CD8-positive, alpha-beta memory T cell (primary cell): ENCODE measurements at places on chromosomes 1 and 21.

DNA sequence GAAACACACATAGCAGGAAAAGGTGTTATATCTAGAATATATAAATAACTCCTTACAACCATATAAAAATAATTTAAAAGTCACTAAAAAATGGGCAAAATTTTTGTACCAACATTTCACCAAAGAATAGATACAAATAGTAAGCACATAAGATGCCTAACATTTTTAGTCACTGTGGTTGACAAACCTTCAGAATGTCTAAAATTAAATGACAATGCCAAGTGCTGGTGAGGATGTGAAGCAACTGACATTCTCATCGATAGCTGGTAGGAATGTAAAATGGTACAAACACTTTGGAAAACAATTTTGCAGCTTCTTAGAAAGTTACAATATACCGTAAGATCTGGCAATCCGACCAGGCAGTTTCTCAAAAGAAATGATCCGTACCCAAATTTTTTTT lies 14.4 kb upstream of the TOMM20 start:
- no peak for DNase-seq

DNA sequence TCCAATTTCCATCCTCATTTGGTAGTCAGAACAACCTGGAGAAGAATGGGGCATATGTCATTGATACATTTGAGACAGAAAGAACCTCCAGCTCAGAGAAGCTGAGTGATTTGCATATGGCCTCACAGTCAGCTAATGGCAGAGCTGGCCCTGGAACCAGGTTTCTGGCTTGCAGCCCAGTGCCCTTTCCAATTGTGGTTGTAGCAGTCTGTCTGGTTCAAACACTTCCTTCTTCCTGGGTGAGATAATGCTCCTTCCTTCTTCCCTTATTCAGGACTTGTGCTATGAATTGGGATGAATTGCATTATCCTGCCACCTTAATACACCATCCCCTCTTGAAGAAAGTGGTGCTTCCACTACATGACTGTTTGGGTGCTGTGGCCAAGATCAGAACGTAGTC lies 24.2 kb downstream of the SLC5A9 start:
- no peak for DNase-seq

- no peak for DNase-seq
Measured at GRCh38 chr1:156682166-156682890, 5.1 kb upstream of the NES start.

DNA sequence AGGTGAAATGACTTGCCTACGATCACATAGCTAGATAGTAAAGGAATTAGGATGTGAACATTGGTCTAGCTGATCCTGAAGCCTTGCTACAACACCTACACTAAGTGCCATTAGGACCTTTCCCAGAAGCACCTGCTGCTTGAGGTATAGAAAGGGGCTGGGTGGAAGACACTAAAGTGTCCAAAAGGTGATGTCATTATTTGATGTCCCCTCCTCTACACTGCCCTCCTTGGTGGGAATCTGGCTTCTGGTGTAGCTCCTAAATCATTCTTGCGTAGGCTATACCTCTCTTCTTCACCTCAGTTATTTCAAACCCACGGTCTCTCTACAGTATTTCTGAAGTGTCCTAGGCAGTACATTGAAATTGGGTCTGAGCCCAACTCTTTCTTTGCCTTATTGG lies 132.5 kb upstream of the FGGY start:
- no peak for DNase-seq

GRCh38 chr1:22037520-22037919 lies 15.0 kb upstream of the CDC42 start:
- DNase-seq, result no peak
